ENCODE measurements at places on chromosomes 4 and X. TPM values are rescaled to one million over a fixed set of nuclear protein-coding genes. Genes with fewer than 3 reads are reported as not detected.

The KLKB1 gene
- not detected for total RNA-seq

The SPANXA2 gene
- total RNA-seq: not detected

The MND1 gene
- total RNA-seq: not detected

- no peak for DNase-seq
These were observed 2.1 kb upstream of the FAT1 start for GRCh38 chr4:186725469-186726425.

DNA sequence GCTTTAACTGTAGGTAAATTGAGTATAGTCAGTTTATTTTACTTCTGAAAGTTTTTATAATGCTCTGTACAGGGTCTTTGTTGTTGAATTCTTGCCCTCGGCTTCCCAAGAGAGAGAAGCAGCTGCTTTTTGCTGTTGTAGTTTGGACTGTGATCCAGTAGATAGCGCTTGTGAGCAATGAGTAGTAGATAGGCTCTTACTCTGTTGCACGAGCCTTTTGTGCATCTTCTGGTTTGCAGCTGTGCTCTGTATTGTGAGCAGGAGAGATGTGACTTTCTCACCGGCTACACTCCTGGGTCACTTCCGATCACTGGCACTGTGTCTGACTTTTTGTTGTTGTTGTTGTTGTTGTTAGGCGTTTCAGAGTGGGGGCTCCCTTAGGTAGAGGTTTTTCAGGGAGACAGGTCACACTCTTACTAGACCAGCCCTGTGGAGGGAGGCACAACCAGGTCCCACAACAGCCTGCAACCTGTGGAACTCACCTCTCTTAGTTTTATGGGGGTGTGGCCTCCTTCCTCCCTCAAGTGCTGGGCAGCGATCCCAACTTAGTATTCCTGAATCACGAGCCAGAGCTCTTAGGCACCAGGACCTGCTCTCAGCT, 822.1 kb upstream of the GALNTL6 start:
- DNase-seq: no peak

GRCh38 chr4:14337892-14338584, 664.2 kb upstream of the CPEB2 start:
- no peak for DNase-seq

Data from mesenteric fat pad (tissue), 1 donor.